ENCODE measurements at places on chromosomes 11 and 22.

GRCh38 chr11:123306531-123306930 lies 111.5 kb upstream of the CLMP start:
- peak; percentile 34 for DNase-seq

- no peak for DNase-seq
Observed at GRCh38 chr11:782264-783174, 5.2 kb upstream of the GATD1 start.

DNA sequence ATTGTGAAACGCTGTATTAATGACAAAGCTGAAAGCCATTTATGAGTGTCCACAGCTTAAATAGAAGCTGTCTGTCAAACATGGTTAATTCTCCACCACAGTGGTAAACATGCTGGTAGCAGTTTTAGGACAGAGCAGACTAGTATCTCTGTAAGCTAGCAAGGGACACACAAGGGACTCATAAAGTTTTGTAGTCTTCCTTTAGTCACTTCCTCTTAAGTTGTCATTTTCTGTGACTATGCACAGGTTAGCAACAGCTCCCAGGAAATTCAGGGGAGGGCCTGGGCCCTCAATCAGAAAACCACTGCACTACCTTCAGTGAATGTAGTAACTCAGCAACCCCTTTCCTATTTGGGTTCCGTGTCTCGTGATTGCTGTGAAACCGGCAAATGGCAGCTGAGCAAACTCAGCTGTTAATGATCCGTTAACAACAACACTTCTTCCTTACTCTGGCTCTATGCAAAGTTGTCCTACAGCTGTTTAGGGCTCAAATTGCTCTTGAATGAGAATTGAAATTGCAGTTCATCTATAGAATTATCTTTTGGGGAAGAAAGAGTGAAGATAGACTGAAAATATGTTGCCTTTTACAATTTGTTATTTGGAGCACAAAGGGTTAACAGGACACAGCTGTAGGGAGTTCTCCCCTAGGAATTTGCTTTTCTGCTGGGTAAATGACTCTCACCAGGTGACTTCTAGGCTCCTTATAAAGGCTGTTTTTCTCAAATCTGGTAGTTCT lies at the start of gene MMP26:
Gene MMP26 (plus strand): TSS at position 731 of the 736 bp plus-strand sequence.
- peak; percentile 53 for DNase-seq

GRCh38 chr11:121797496-121797895 lies 318.5 kb downstream of the BLID start:
- DNase-seq = no peak

All from A673 (cell line).